ENCODE measurements at places on chromosomes 16 and 17. TPM values are rescaled to one million over a fixed set of nuclear protein-coding genes. Genes with fewer than 3 reads are reported as not detected.

GRCh38 chr16:85871756-85872155 is 27.2 kb upstream of the IRF8 start:
- peak; percentile 17 for DNase-seq

- DNase-seq = no peak
These were observed 7.5 kb downstream of the TK1 start for GRCh38 chr17:78179372-78179771.

DNA sequence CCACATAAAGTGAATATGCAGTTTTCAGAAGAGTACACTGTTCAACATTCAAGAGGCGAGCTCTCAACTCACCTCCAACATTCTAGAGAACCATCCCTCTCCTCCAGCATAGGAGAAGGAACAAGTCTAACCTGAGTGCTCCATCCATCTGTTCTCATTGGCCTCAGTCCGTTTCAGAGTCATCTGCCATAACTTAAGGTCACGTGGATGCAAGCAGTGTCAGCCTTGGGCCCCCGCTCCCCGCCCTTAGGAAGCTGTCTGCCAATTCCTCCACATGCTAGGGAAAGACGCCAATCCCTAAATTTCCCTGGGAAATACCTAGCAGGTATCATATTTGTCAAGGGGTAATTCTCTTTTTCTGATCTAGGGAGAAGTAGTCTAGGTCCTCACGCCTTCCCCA is 21.4 kb downstream of the MARVELD3 start:
- no peak for DNase-seq

DNA sequence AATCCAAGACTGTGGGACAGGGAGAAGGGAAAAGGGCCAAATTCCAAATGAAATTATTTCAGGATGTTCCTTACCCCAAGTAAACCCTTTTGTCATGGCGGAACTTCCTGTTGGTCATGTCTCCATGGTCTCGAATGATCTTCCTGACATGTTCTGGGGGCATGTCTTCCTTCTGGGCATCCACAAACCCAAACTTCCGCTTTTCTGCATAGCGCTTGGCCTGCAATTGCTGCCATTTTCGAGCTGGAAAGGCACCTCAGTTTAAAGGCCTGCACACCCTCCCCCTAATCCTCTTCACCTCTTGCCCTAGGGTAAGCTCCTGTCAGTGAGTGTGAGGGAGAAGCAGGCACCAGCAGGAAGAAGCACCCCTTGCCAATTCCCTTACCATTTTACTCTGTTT is 1.2 kb downstream of the PRPF8 start:
- DNase-seq = no peak

The INCA1 gene
- 4.2 TPM for total RNA-seq

The SERPINF2 gene
- total RNA-seq = 1.0 TPM

All from colonic mucosa (tissue), 4 donors.